ENCODE measurements at places on chromosomes 3 and 15.

DNA sequence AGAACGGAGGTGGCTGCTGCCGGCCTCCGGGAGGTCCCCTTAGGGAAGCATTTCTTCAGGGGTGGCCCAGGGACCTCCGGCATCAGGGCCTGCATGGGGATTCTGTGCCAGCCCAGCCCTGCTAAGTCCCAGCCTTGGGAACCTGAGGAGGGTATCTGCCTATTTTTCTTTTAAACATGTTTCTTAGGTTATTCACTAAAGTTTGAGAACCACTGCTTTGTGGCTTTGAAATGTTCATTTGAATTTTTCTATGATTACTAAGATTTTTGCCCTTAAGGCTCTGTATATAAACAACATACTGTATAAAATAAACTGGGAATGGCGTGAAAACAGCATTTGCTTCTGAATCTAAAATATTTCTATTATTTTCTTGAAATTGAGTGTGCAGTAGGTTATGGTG lies 24.4 kb downstream of the FAN1 start:
- no peak for DNase-seq

DNA sequence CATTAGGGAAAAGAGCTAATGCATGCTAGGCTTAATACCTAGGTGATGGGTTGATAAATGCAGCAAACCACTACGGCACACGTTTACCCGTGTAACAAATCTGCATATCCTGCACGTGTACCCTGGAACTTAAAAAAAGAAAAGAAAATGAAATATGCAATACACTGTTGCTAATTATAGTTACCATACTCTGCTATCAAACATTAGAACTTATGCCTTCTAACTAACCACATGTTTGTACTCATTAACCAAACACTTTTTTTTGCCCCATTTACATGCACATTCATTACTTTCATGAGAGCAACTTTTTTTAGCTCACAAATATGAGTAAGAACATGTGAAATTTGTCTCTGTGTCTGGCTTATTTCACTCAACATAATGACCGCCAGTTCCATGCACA lies 253.1 kb downstream of the CGGBP1 start:
- no peak for DNase-seq

DNA sequence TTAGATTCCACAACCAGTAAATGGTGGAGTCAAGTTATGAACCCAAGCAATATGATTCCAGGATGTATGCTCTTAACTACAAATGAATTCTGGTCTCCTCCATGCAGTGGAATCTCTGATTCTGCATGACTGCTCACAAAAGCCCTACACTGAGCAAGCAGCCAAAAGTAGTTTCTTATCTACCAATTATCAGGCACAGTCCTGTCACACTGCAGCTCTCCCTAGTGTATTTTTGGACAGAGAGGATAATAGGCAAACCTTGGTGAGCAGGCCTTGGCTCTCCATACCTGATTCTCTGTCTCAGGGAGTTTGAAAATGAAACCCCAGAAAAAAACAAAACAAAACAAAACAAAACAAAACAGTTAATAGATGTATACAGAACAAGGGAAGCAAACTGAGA lies 3.5 kb upstream of the SSR3 start:
- DNase-seq, result no peak

- DNase-seq, result no peak
These were observed 14.2 kb upstream of the MAPK6 start for GRCh38 chr15:52004806-52005205.

GRCh38 chr3:8882171-8882593 lies 81.1 kb downstream of the RAD18 start:
- DNase-seq, result no peak

DNA sequence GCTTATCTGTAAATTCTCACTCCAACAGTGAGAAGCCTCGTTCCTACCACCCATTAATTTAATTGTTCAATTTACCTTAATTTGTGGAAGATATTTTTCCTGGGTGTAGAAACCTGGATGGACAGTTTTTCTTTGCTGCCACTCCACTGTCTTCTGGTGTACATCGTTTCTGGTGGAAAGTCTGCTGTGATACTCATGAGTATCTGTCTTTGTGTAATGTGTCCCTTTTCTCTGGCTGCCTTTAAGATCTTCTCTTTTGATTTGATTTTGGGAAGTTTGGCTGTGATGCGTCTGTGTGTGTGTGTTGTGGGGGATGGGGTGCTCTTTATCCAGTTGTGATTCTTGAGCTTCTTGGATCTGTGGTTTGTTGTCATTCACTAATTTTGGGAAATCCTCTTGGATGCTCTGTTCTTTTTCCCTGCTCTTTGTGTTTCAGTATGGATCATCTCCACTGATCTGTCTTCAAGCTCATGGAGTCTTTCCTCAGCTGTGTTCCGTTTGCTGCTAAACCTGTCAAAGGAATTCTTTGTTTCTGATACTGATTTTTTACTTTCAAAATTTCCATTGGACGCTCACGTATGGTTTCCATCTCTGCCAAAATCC lies 42.2 kb upstream of the NR2C2 start:
- no peak for DNase-seq

DNA sequence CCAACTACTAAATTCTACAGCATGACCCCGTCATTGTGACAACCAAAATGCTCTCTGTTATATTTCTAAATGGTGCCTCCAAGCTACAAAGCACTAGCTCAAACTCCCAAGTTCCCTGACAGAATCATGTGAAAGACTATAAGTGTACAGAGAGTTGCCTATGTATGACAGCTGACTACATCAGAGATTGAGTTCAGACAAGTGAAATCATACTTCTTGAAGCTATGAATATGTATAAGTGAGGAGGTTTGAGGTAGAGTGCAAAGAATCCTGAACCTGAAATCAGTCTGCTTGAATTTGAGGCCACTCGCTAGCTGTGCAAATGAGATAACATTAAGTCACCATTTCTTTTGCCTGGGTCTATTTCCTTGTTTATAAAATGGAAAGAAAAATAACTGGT lies 63.9 kb upstream of the TP63 start:
- no peak for DNase-seq

DNA sequence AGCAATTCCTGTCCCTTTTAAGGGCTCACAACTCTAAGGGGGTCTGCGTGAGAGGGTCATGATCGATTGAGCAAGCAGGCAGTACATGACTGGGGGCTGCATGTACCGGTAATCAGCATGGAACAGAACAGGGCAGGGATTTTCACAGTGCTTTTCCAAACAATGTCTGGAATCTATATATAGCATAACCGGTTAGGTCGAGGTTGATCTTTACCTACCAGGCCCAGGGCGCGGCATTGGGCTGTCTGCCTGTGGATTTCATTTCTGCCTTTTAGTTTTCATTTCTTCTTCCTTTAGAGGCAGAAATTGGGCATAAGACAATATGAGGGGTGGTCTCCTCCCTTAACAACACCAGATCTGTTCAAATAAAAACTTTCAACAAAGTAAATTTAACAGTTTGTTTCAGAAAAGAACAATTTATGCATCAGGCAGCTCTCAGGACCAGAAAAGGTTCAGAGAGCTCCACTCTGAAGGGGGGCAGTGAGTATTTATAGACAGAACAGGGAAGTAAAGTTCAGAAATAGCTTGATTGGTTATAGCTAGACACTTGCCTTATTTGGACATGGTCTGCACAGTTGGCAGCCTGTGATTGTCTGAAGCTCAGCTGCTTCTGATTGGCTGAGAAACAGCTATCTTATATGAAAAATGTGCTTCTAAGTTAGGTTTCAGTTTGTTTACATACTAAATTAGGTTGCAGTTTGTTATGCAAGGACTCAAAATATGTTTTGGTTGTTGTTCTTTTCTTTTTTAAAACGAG lies 17.2 kb upstream of the B4GALT4 start:
- DNase-seq, result no peak

GRCh38 chr15:72934921-72935320 lies 117.3 kb upstream of the NEO1 start:
- no peak for DNase-seq

- DNase-seq, result no peak
These were observed 15.1 kb upstream of the UACA start for GRCh38 chr15:70778258-70779076.

DNA sequence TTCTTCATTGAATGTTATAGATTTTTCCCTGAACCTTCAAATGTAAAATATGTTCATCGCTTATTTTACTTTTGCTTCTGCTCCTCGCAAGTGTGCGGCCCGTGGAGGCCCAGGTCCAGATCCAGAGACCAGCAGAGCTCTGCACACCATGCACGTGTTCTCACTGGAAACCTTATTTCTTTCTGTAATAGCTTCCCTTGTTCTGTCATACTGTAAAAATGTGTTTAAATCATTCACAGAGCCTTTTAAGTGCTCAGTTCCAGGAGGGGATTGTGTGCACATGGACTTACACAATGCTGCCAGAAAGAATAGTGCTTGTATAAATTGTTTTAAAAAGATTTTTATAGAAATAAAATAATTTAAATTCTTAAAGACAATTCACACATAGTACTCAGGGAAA lies 359.3 kb downstream of the GABRG3 start:
- no peak for DNase-seq

All from smooth muscle cell of the brain vasculature (primary cell).